Stomach (tissue), 19 donors: ENCODE measurements at places on chromosomes 11 and 22. TPM values are rescaled to one million over a fixed set of nuclear protein-coding genes. Genes with fewer than 3 reads are reported as not detected.

DNA sequence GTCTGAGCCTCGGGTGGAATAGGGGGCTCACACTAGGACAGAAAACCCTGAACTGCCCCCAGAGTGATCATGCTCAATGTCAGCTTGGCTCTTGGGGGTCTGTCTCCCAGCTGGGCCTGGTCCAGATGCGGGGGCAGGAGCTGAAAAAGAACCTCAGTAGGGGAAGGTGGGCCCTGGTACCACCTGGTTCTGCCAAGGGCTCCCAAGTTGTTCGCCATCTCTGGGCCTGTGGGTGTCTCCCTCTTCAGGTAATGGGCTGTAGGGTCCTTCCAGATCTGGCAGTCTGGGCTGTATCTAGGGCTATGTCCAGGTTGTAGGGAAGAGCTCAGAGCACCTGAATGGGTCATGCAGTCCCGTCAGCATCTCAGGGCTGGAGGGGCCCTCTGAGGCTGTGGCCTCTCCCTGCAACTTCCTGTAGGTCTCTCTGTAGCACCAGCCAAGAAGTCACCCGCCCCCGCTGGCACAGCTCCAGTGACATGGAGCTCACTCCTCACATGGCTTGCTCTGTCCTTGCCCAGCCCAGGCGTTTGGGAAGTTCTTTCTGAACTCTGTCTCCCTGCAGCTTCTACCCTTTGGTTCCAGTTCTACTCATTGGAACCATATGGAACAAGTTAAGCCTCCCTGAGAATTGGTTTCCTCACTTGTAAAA is 33.0 kb upstream of the SOX10 start:
- DNase-seq: peak; percentile 87

GRCh38 chr11:66868726-66869566 is 12.1 kb downstream of the LRFN4 start:
- peak; percentile 89 for DNase-seq

DNA sequence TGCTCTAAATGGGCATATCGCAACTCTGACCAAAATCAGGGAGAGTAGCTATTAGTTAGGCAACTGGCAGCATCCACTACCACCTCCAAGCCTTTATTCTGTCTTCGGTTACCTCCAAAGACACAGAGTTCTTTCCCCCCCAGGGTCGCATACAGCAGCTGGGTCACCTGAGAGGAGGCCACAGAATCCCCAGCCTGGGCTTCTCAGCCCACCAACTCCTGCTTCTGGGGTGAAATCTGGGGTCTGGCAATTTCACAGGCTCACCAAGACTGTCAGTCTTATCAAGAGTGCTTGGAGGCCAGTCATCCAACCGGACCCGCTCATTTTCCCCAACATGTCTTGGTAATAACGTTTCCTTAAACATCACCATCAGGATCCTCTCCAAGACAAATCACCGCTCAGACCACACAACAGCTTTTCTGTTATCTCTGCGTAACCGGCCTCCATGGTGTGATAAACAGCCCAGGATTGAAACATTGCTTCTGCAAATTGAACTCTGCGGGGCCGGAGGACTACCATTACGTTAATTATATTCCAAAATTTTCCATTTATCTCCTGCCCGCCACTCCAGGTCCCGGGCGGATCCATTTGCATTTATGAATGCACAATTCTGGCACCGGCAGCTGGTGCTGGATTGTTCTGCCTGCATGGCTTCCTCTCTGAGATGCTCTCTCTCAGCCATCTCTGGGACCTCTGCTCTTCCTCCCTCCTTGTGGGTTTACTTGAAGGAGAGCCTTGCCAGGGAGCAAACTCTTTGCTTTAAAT is 35.6 kb downstream of the RTL6 start:
- DNase-seq: peak; percentile 20

DNA sequence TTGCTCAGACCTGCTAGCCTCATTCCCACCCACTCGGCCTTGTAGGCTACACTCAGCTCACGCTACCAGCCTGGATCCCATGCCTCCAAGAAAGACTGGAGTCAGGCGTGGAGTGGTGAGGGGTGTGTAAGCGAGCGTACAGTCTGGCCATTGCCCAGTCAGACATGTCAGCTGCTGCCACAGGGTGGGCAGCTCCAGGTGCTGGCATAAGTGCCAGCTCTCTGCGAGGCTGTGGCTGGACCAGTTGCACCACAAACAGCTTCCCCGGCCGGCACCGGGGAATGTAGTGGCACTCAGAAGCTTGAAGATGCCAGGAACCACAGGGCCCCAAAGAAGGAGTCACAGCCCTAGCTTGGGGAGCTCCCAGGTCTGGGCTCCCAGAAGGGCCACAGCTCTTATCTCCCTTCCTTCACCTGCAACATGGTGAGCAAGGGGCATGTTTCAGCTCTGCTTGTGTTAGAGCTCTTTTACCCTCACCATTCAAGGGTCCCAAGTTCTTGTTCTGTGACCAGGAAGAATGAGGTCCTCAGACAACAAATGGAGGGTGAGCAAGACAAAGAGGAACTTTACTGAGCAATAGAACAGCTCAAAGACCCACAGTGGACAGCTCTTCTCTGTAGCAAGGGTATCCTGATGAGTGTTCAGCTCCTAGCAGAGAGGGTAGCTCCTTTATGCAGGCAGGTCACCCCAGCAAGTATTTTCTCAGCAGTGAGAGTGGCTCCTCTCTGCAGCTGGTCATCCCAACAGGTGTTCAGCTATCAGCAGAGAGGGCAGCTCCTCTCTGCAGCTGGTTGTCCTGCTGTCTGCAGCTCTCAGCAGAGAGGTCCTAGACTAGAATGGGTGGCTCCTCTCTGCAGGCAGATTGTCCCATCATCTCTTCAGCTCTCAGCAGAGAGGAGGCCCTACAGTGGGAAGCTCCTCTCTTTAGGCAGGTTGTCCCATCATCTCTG is 6.0 kb downstream of the SBF2 start:
- no peak for DNase-seq

DNA sequence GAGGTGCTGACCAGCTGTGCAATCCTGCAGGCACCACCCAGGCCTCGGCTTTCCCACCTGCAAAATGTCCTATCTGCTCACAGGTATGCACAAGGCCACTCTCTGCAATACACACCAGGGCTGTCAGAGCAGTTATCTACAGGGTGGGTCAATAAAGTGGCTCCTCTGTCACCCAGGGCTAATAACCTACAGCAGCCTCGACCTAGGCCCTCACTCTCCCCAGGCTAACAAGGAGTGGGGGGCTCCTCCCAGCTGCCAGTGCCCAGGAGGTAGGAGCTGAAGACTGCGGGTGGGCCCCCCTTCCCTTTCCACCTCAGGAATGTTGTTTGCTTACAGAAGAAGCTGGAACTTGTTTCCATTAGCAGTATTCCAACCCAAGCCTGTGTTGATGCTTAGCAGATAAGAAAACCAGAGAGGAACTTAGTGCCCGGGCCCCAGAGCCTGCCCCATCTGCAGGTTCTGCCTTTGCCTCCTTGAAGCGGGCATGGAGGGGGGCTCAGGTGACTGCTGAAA is 26.8 kb downstream of the MYH9 start:
- peak; percentile 67 for DNase-seq

ROM1 gene
- not detected for total RNA-seq

DNA sequence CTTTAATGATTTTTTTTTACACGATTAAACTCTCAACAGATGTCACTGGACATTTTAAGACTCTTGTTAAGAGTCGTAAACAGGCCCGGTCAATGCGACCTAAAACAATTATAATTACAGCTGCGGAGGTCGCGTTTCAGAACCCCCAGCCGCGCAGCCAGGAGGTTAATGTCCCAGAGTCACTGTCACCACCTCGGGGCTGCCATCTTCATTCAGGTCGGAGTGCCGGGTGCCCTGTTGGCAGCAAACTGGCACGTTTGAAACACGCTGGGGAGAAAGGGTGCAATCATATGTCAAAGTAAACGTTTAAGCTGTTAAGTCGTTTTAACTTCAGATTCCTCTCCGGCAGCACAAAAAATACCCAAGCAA is 711 bp upstream of the PHF21B start:
- DNase-seq: no peak

LDHAL6A gene
- not detected for total RNA-seq

DNA sequence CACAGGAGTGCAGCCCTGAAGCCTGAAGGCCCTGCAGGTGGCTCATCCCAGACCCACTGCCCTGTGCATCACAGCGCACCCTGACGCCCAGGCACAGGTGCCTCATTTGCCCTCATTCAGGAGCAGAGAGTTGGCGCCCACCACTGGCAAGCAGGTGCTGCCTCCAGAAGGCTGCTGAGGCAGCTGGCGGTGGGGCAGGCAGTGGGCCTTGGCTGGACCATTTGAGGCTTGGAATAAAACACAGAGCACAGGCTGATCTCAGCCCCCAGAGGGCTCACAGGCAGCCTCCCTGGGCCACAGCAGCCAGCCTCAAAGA is 1151.9 kb downstream of the BRD1 start:
- no peak for DNase-seq

DNA sequence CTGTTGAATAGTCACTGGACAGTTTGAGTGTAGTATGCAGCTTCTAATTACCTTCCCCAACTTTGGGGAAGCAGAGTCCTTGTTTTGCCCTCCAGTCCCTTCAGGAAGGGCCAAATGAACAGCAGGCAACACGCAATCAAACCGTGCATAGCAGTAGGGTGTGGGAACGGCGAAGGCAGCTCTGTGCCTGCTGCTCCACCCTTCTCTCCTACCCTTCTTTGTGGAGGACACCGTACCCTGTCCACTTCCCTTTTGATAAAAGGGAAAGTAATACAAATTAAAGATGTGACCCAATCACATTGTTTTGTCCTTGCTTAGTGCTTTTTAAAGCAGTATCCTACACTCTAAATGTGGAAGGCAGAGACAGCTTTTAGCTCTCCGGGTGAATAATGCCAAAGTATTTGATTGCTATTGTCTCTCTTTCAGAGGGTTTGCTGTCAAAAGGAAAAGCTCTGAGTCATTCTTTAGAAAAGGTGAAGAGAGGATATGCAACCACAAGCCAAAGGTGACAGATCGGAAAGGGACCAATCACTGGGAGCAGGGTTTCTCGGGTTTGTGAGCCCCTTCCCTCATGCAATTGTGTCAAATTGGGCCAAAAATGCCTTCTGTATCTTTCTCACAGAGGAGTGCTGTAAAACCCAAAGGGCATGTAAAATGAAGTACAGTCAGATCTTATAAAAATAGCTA is 407.3 kb upstream of the CCDC90B start:
- no peak for DNase-seq

- no peak for DNase-seq
These were observed 24.8 kb downstream of the FBLN1 start for GRCh38 chr22:45527456-45527855.

GRCh38 chr22:32619614-32620426 is 145.2 kb downstream of the FBXO7 start:
- no peak for DNase-seq

CHKA gene
- total RNA-seq: 152 TPM

DNA sequence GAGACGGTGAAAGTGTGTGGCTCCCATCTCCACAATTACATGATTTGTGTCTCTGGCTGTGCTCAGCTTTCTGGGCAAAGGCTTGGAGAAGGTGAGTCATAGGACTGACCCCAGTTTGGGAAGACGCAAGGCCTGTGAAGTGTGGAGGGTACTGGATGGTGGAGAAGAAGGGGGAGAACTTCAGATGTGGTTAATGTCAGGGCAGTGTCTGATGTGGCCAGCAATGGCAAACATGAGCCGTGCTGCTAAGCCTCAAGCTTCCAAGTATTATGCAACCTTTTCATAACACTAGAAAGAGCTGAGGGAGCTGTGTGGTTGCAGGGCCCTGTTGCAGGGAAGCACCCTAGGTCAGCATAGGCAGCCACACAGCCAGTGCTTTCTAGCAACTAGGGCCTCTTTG is 110.9 kb downstream of the NTM start:
- DNase-seq: no peak

- DNase-seq: peak; percentile 92
These were observed 4.9 kb downstream of the OR10A3 start for GRCh38 chr11:7936615-7937014.

DNA sequence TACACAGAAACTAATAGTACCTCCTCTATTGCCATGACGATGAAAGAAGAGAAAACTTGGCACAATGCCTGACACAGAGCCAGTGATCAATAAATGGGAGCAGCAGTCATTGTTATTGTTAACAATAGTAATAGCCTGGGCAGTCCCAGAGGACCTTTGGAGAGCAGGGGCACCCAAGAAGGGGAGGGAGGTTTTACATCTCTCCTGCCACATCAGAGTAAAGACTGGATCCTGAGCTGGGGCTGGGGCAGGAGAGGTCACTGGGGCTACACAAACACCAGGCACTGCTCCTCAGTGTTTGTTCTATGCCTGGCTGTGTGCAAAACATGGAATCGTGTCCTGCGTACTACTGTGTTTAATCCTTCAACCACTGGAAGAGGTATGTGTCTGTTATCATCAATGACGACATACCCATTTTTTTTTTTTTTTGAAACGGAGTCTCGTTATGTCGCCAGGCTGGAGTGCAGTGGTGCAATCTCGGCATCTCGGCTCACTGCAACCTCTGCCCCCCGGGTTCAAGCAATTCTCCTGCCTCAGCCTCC is 25.0 kb upstream of the CREB3L1 start:
- DNase-seq: peak; percentile 78
